ENCODE measurements at places on chromosomes 4 and X.

DNA sequence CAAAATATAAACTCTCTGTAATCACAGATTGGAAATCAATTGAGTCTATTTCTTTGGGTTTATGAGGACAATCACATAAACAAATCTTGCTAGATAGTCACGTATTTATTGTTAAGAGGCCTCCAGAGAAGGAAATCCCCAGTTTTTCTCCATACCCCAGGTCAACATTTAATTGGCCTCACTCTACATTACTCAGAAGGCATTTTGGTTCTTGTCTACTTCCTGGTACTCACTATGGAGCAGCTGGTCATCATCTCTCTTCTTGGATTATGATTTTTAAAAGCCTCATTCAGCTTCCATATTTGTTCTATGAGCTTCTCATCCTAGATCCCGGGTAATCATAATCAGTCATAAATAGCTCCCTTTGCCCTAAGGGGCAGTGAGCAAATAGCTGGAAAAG is 81.6 kb upstream of the LNX1 start:
- no peak for DNase-seq

GRCh38 chr4:93771640-93772411 is 56.7 kb upstream of the ATOH1 start:
- no peak for DNase-seq

DNA sequence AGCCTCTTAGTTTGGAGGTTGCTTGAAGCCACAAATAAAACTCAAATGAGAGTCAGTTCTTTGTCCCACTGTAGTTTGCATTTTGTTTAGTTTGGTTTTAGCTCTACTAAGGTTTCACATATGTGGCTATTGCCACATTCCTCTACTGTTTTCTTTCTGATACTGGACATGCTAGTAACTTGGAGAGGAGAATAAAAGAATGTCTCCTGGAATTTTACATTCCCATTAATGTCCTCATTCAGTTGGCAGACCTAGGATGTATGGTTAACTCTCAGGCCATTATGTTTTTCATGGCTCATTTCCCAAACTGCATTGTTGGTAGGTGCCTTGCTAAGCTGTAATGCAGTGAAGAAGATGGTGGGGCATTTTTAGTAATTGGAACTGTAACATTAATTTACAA is 29.9 kb downstream of the UPRT start:
- DNase-seq = no peak

DNA sequence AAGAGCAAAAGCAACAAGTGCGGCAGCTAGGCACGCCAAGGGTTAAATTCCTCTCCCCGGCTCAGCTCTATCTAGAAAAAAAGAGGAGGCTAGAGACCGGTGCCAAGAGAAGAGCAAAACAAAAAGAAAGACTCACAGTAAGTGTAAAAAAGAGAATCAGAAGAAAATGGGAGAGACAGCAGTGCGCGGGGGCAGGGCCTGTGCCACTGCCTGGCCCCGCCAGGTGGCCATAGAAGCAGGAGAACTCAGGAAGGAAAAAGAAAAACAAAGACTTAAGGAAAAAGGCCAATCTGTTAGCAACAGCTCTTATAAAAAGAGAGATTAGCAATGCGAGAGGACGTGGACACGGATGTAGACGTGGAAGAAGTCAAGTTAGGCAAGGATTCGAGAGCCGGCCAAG is 3.2 kb downstream of the ACOX3 start:
- no peak for DNase-seq

GRCh38 chr4:118941149-118941548 is 52.5 kb downstream of the SYNPO2 start:
- DNase-seq = peak; percentile 76

- no peak for DNase-seq
Observed at GRCh38 chr4:41534404-41534803, 3.6 kb upstream of the LIMCH1 start.

GRCh38 chr4:100738196-100739165 is 220.7 kb upstream of the EMCN start:
- DNase-seq = no peak

DNA sequence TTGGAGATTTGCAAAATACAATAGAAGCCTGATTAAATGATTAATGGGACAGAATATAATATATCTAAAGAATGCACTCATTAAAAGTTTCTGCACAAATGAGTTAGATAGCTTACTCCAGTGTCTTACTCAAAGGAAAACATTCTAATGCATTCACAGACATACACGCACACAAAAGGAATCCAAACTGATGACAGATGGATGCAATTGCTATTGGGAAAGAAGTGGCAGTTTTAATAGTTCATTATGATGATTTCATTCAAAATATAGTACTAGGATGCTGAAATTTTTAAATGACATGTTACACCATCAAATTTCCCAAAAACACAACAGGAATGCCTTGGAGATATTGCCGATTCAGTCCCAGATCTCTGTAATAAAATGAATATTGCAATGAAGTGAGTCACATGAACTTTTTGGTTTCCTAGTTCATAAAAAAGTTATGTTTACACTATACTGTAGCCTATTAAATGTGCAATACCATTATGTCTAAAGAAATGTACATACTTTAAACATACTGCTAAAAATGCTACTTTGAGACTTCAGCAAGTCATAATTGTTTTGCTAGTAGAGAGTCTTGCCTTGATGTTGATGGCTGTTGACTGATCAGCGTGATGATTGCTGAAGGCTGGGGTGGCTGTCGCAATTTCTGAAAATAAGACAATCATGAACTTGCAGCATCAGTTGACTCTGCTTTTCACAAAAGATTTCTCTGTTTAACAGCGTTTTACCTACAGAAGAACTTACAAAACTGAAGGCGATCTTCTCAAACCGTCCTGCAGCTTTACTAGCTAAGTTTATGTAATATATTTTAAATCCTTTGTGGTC is 45.6 kb downstream of the BBS12 start:
- DNase-seq = no peak

DNA sequence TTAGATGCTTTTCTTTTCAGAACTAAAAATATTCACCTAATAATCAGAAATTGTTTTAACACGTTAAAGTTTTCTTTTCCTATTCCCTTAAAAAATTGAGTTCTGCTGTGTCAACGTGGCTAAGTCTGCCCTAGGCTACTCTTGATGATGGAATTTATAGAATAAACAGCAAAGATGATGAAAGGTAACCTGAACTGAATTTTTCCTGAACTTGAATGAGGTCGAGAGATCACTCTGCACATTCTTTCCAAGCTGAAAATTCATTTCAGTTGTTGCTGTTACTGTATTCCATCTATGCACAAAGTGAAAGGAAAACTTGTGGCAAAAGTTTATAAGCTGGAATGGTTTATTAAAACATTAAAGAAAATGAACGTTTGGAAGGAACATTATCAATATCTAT is 245.9 kb upstream of the GIMD1 start:
- DNase-seq = no peak

DNA sequence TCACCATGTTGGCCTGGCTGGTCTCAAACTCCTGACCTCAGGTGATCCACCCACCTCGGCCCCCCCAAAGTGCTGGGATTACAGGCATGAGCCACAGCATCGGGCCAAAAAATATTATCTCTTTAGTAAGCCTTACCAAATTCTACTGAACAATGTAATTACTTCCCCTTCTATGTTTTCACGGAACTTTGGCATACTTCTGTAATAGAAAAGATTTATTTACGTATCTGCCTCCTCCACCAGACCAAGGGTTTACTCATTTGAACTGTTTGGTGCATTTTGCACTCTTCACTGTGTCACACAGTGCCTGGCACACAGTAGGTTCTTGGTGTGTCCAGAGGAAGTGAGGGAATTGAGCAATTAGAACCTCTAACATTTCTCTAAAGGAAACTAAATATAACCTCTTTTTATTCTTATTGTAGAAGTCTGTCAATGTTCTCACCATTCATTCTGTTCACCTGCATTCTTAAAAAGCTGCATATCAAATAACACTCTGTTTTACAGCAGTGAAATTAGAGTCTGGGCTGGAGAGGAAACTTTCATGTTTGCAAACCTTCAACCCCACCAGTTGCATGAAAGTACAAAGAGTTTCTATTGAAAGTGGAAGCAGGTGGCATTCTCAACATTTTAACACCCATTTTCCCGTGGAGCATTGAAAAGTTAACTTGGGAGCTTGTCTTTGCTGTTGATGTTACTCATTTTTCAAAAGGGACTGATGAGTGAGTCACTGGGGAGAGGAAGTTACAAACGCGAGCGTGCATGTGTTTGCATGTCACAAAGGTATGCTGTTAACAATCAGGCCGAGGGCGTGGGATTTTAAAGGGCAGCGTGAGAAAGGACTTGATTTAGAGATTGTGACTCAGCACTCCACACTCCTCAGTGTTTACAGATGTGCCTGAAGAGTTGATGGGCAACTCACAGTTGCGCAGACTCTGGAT is 314.1 kb downstream of the STK32B start:
- no peak for DNase-seq

GRCh38 chrX:41397768-41398167 is 49.4 kb upstream of the NYX start:
- DNase-seq = no peak

GRCh38 chrX:81174286-81174685 is 27.4 kb downstream of the HMGN5 start:
- no peak for DNase-seq

DNA sequence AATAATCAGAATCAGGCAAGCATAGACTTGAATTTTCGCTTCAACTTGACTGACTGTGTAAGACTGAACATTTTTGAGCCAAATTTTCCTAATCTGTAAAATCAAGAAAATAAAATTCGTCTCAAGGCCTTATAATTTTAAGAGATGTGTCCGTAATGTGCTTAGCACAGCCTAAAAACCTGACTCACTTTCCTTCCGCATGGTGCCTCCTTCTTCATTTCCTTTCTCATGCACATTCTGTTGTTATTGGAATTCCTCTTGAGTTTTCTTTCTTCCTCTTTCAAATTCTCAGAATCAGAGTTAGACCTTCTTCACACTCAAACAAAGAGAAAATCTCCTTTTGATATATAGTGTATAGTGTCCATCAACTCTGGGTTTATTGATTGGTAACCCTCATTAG is 208.9 kb upstream of the SLIT2 start:
- no peak for DNase-seq

All from ascending aorta (tissue), 2 donors.